AG08396 (cell line): ENCODE measurements at places on chromosomes 7 and 10.

- DNase-seq: no peak
Observed at GRCh38 chr7:98202367-98203195, 8.7 kb upstream of the BHLHA15 start.

DNA sequence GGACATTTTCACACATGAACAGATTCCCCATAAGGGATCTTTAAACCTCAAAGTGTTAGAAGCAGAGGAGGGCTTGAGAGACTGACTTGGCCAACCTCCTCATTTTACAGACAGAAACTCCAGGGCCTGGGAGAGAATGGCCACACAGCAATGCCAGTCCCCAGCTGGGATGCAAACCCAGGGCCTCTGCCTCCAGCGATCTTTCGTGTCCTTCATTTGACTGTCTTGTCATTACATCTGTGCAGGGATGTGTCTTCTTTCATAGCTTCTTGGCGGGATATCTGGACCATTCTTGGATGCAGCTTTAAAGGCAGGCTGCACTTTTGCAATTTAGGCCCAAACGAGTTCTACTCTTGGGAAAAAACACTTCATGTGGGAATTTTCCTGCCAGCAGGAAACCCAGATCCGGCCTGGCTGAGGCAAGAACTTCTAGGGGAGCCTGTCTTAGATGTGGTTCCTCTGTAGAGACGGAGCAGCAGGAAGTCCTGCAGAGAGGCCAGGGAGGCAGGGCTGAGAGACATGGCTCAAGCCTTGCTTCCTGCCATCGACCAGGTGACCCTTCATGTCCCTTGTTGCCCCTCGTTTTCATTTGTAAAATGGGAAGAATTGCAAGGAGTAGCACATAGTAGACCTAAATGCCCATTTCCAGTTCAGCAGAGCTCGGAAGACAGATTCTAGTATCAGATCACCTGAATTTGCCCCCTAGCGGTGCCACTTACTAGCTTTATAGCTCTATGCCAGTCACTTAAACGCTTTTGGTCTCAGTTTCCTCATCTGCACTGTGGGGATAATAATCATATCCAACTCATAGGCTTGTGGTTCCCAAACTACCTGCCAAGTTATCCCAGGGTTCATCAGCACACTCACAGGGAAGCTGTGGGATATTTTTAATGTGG is 43.9 kb upstream of the SLC29A3 start:
- DNase-seq: no peak

GRCh38 chr7:88217675-88218428 is 2.0 kb downstream of the SRI start:
- no peak for DNase-seq

DNA sequence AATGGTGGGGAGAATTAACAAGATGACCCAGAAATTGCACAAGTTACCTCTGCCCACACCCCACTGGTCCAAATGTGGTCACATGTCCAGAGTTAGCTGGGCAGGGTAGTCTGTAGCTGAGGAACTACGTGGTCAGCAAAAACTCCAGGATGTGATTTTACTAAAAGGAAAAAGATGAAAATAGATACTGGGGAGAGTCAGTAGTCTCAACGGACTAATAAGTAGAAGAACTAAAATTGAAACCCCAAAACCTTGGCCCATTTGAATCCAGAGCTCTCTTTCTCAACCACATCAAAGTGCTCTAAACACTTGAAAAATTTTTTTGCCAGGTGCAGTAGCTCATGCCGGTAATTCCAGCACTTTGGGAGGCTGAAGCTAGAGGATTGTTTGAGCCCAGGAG is 146.3 kb downstream of the SKIDA1 start:
- no peak for DNase-seq

DNA sequence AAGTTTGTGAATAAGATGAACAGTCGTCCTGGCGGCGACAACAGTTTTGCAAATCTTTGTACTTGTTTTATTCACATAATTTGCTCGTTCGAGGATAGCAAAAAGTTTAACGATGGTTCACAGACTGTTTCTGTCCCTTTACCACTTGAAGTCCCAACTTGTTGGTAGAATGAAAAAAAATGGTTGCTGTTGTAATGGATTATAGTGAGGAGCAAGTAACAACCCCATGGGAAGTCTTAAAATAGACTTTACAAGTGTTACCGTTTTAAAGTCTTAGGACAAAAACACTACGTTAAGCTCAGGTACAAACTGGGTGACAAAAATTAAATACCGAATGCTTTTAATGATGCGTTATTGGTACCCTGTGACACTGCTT is 589 bp downstream of the LSM8 start:
- DNase-seq: no peak

- no peak for DNase-seq
Observed at GRCh38 chr7:41992881-41993867, 243.8 kb downstream of the GLI3 start.

DNA sequence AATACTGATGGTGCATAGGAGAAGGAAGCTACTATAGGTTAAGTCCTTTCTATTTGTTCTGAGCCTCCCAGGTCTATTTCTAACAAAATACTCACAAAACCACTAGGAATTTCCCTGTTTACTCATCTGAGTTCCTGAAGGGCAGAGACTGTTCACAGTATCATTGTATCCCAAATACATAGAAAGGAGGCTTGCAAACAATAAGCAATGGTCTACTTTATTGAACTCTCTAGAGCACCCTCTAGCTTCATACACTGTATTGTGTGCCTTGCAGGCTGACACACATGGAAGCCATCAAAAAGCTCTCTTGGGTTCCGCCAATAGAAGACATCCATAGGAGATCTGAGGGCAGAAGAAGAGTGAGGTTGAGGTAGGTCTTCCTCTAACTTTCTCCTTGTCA is 826.1 kb downstream of the GRM8 start:
- DNase-seq: no peak

DNA sequence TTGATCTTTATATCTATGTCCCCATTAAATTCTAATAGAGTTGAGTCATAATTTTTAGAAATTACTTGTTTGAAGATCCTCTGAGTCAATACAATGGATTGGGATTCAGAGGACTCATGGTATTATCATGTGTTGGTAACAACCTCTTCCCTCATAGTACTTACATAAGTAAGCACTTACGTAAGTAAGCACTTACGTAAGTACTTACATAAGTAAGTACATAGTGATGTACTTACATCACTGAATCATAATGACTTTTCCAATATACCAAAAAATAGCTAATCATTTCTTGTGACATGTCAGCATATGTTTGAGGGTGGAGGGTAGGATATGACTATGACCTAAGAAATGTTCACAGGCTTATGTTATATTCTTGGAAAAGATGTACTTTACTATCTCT is 740.5 kb downstream of the SORCS1 start:
- DNase-seq: no peak

DNA sequence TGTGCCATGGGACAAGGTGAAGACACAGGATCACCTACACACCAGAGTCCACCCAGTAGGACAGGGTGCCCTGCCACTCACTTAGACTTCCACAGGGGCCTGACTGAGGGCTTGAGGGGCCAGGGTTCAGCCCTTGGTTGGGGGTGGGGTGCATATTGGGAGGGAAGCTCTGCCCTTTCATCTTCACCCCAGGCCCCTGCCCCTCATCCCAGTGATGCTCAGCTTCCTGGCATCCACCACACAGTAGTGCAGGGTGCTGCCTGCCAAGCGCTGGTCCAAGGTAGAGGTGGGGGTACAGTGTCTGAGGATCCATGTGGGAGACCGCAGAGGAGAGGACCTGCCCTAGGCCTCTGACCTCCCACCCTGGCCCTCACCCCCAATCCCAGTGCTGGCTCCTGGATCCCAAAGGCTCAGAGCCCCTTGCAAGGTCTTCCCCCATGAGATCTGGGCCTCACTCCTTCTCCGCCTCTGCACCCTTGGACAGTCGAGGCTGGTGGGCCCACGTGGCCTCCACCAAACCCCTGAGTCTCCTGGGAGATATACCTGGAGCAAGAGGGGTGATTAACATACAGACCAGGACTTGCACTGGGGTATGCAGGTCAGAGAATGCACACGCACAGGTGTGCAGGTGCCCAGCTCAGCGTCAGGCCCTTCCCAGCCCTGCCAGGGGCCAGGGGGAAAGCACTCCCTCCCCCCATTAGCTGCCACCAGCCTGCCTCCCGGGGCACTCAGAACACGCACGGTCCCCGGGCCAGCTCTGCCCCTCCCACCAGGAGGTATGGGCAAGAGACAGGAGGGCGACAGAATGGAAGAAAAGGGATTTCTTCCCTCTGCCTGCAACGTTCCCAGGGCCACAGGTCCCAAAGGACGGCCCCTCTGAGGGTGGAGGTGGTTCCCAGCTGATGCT is 8.6 kb upstream of the IRF5 start:
- DNase-seq: no peak

DNA sequence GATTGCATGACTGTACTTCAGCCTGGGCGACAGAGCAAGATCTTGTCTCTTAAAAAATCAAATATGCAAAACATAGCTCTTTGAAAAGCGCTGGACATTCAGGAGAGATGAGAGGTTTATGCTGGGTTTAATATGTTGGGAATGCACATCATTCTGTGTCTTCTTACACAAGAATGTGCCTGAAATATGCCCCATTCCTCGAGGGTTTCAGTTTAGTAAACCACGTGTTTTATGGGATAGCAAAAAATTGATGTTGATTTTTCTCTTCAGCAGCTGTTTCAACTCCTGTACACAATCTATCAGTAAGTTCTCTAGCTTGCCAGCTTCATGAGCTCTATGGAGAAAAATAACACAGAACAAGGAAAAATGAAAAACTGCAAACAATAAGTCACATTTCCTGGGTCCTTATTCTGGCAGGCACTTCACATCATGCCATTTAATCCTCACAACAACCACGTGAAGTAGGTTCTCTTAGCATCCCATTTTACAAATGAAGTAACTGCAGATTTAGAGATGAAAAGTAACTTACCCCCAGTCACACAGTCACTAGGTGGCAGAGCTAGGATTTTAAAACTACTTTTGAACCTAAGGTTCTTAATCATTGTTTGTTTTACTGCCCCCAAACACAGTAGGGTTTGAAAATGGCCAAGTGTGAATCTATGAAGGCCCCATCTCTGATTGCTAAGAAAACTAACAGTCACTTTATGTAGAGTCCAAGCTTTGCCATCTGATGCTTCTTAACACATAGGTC is 423.6 kb downstream of the PHTF2 start:
- DNase-seq: peak; percentile 39

DNA sequence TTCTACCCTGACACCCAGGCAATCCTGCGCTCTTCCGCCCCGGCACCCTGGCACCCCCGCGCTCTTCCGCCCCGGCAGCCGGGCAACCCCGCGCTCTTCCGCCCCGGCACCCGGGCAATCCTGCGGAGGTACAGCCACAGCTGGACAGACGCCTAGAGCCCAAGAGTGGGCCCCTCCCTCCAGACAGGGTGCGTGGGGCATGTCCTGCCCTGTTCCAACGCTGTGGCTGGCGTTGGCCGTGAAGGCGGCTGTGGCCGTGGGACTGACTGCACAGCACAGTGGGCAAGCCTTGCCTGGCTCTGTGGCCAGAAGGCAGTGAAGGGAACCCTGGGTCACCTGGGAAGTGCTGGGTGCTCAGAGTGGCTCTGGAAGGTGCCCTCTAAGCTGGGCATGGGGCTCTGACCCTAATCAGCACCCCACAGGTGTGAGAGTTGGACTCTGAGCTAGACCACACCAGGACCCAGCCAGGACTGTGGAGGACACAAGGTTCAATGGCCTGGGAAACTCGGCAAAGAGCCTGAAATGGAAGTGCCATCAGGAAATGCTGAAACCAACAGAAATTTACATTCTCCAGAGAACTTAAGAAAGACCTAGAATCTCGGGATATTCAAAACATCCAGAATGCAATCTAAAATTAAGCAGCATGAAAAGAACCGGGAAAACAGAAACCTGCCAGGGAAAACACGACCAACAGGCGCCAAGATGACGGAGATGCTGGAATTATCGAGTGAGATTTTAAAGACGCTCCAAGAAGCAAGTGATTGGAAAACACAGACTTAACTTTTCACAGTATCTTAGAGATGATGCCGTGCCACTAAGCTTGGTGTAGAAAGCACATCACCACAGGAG is 253.6 kb downstream of the ELFN1 start:
- DNase-seq: no peak
